Umbilical cord (tissue), 2 donors: ENCODE measurements at places on chromosomes 11 and 22. TPM values are rescaled to one million over a fixed set of nuclear protein-coding genes. Genes with fewer than 3 reads are reported as not detected.

- no peak for DNase-seq
Measured at GRCh38 chr22:47299863-47300697, 537.6 kb downstream of the TBC1D22A start.

GRCh38 chr11:10845589-10845988 lies 12.3 kb downstream of the ZBED5 start:
- DNase-seq: no peak

The RCOR2 gene
- total RNA-seq: 3.4 TPM

The SLC2A11 gene
- total RNA-seq: 6.7 TPM

DNA sequence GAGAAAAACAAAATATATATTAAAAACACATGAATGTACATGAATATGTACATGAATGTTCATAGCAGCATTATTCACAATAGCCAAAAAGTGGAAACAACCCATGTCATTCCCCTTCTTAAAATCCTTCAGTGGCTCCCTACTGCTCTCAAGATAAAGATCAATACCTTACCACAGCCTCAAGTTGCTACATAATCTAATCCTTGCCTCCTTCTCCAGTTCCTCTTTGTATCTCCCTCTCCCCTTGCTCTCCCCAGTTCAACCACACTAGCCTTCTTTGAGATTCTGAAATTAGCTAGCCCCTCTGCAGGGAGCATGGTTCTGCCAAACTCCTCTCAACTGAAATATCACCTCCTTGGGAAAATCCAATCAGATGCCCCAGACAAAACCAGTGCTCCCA lies 28.1 kb downstream of the MTMR2 start:
- no peak for DNase-seq

The DSCAML1 gene
- total RNA-seq: 1.4 TPM

The GATD1 gene
- 26.2 TPM for total RNA-seq

The SHANK2 gene
- 40.0 TPM for total RNA-seq

GRCh38 chr11:128956401-128957201 lies 13.9 kb upstream of the TP53AIP1 start:
- peak; percentile 85 for DNase-seq
